NCI-H1436 (cell line): ENCODE measurements at places on chromosomes 2 and 18.

DNA sequence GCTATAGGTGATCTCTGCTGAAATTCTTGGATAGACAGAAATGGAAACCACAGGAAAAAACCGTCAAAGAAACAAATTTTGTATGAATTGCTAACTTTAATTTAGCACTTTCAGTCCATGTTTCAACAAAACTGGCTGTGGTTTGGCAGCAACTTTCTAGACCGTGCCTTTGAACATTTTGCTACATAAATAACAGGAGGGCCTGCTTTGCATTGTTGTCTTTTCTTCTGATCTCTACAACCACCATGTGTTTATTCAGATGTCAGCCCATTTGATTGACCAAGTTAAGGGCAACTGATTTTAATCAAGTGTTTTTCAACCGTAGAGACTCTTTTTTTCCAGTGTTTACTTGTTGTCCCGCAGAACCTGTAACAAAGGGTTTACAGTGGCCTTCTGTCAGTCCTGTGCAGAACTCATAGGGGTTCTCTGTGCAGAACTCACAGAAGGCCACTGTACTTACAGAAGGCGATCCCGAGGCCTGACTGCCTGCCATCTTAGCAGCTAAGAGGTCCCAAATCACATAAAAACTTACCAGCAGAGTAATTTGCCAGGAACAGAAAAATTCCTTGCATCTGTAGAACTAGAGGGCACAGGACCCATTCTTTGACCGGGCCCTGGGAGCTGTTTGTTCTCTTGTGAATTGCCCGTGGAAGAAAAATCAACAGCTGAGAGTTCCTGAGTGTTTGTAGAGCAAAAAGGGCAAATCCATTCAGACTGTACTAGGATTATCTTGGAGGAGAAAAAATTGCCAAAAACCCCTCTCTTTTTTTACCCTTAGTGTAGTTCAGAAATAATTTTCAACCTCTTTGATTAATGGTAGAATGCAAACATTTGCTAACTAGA, 120.6 kb downstream of the PRKRA start:
- DNase-seq, result no peak

DNA sequence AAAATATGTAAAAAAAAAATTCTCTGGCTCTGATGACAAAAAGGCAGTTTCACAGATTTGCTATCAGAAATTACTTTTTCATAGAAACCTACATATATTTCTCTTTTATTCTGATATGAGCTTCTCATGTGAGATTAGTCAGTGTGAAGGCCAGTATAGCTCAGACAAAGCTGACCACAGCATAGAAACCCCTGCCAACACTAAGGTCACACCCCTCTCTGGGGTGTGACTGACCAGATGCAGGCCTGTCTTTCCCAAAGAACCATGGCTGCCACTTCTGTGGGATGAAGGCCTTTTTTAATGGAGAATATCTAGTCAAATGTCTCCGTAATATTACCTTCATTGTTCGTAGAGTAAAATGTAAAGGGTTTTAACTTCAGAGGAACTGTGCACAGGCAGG, 330.3 kb upstream of the KCNJ3 start:
- no peak for DNase-seq

GRCh38 chr18:34493566-34494358, 216.3 kb upstream of the DTNA start:
- peak; percentile 27 for DNase-seq

DNA sequence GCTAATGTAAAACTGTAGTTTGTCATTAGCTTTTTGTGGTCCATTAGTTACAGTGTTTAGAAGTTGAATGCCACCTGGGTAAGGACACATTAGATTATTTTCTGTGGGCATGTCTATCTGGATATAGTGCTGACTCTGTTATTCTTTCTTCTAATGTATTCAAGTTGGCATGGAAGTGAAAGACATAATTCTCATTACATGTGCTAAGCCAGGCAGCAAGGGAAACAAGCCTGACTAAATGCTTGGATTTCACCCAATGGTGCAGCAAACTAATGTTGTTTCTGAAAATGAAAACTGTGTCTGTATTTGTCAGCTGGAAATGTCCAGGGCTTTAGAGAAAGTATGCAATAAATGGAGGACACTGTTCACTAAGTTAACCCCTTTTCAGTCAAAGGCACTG, 100.7 kb downstream of the NUP35 start:
- DNase-seq, result no peak

DNA sequence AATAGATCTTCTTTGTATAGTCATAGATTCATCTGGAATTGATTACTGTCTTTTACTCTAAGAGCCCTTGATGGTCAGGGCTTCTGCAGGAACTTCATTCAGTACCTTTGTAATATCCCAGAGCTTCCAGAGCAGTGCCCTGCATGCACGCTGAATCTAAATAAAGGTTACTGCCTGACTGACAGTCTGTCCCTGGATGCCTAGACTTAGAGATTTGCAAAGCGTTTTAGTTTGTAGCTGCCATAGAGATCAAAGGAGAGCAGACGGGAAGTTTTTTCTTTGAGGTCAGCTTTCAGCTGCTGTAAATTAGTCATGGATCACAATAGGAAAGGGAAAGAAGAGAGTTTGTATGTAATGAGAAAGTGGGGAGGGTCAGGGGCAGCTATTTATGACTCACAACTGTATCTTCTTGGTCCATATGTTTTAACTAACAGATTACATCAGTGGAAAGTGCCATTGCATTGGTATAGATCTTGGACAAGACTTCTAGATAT, 45.2 kb upstream of the NYAP2 start:
- no peak for DNase-seq

GRCh38 chr2:946073-946948, 4.3 kb upstream of the SNTG2 start:
- DNase-seq, result no peak

DNA sequence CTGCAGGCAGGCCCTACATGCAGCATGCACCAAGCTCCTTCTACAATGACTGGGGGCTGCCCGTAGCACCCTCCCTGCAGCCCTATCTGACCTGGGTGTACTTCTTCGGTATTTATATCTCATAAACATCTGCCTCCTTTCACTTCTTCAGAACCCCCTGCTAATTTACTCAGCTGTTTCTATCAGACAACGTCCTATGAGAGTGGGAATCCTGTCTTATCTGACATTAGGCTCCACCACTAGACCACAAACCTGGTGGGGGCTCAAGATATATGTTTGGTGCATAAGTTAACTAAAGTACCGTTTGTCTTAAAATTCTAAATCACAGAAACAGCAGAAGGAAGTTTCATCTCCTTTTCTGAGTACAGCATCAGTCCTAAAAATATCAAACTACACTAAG, 10.6 kb downstream of the HSBP1L1 start:
- DNase-seq, result no peak

- DNase-seq, result no peak
Measured at GRCh38 chr2:149650006-149650405, 62.4 kb upstream of the MMADHC start.

DNA sequence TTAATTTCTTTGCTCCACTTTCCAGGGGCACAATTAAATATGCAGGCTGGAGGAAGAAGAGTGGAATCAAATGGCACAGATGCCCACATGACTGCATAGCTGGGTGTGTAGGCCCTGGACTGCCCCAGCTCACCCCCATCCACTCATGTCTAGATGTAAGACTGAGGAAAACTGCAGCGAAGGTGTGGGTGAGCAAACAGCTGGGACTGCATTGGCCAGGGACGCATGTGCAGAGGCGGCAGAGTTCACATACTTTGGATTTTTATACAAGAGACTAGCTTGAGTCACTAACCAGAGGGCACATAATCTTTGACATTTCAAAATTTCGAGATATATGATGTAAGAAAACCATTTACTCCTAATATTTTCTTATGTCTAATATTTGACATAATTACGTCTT, 60.1 kb downstream of the SPIRE1 start:
- no peak for DNase-seq

- no peak for DNase-seq
Measured at GRCh38 chr2:58521803-58522554, 280.9 kb upstream of the FANCL start.
